ENCODE measurements at places on chromosomes 13 and 19.

GRCh38 chr13:110605132-110605531, 10.2 kb upstream of the NAXD start:
- DNase-seq = no peak

DNA sequence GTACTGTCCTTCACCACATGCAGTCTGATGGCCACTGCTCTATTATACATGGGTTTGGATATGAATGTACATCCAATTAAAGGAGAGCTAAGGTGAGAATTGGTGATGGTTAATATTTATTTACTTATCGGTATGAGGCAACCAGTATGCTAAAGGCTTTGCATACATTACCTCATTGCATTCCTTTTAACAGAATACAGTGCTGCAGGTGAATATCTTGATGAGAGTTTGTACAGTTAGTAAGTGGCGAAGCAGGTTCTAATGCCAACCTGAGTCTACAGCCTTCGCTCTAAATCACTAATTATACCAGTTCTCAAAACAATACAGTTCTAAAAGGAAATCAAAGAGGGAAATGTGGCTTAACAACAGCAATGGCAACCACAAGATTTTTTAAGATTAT, 284.1 kb downstream of the ITGBL1 start:
- DNase-seq = no peak

DNA sequence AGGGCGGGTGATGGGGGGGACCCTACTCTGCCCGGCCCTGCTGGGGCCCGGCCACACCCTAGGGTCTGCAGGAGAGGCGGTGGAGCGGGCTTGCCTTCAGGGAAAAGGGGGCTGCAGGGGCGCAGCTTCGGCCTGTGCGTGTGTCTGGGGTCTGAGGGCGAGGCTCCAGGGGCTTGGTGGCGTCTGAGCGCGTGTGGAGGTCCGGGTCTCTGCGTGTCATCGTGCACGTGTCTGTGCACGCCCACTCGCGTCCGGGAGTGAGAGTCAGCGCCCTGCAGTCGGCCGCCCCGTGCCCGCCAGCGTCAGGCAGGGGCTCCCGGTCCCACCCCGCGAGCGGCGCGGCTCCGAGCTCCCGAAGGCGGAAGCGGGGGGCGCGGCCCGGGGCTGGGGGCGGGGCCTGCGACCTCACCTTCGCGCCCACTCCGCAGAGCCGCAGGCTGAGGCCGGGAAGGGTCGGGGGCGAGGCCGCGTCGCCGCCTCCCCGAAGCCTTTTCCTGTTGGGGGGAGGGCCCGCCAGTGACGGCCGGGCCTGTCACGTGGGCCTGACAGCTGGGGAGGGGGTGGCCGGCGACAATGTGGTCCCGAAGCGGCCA, at the start of gene ARHGAP45:
TSS of gene ARHGAP45 (plus strand) at position 420 of the 593 bp plus-strand sequence. CDS start 239 bp downstream, outside the sequence.
- DNase-seq = peak; percentile 71

GRCh38 chr13:89402211-89402610, 1731.0 kb downstream of the SLITRK5 start:
- no peak for DNase-seq
